Activated effector memory CD4-positive, alpha-beta T cell treated with Interleukin-2 at 50 U/mL for 16 hours (primary cell): ENCODE measurements at places on chromosomes 11 and 22.

DNA sequence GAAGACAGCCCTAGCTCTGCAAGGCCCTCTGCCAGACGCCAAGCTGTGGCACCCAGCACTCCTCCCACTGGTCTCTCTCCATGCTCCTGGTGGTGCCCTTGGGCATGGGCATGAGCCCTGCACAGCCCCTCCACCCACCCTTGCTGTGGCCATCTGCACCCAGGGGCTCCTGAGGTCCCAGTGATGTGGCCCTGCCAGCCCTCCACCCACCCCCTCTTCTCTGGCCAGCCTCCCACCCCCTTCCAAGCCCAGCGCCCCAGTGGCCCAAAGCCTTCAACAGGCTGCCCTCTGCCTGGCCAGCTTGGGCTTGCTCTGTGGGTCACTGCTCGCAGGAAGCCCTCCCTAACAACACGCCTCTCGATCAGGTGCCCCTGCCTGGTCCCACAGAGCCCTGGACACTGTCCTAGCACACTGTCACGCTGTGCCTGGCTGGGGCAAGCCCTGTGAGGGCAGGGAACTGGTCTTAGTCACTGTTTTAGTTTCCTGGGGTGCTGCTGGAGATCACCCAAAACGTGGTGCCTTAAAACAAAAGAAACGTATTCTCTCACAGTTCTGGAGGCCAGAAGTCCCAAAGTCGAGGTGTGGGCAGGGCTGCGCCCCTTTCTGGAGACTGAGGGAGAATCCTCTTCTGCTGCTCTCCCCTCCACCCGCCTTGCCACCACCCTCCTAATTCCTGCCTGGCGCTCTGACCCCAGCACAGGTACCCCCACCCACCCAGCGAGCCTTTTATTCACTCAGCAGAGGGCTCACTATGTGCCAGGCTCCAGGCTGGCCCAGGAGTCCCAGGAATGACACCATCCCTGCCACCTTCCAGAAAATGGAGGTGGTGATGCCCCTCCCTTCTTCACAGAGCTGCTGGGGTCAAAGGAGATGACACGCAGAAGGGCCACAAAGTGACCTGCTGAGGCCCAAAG is 14.7 kb downstream of the SULT4A1 start:
- DNase-seq: no peak

- no peak for DNase-seq
Observed at GRCh38 chr22:42353883-42354727, 78.1 kb downstream of the NFAM1 start.

DNA sequence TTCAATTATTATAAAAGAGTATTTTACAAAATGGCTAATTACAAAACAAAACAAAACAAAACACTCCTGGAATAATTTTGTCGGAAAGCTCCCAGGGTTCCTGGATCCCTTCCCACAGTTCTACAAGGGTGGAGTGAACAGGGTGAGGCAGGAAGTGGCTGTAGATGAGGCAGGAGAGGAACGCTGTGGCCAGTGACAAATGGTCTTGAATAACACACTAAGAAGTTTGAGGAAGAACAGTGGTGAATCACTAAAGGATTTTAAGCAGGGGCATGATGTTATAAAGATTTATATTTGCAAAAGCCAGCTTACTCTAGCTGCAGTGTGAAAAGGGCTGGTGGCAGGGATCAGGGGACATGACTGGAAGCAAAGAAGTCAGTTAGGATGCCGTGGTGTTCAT is 33.8 kb upstream of the APOA1 start:
- DNase-seq: no peak

GRCh38 chr11:19420868-19421533 is 180.3 kb upstream of the E2F8 start:
- DNase-seq: no peak

DNA sequence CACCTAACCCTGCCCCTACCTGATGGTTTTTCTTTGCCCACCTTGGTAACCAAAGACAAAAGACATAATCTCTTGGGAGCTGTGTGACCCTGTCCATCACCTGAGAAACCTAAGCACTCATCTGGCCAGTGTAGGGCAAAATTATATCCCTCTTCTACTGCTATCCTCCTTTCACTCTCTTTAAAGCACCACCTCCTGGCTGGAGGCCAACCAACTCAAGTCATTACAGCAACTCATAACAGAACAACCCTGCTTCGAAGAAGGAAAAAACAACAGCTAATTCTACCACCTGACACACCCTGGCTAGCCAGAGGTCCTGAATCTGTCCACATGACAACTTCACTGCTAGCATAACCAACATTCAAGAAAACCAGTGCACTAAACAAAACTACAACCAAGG is 45.5 kb downstream of the GAS2 start:
- DNase-seq: no peak

DNA sequence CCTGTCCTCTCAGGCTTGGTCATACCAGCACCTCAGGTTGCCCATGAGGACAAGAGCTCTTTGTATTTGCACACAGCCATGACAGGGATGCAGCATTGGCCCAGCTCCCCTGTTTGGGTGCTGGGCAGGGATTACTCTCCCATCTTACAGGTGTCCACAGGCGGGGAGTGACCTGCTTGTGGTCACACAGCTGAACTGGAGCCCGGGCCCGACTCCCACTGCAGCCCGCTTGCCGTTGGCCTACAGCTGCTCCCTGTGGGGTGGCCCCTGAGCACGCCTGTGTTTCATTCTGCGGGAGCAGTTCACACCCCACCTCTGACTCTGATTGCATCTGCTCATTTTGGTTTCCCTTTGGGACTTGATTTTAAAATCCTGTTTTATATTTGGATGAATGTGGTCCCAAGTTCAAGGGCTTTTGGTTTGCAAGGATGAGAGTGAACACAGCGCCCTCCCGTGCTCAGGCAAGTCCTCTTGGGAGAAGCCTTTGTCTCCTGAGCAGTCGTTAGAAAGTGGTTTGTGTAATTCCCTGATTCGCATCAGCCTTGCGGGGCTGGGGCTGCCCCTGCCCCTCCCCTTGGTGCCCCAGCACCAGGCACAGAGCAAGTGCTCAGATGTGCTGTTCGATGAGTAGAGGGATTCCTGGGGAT is 9.3 kb downstream of the PICK1 start:
- no peak for DNase-seq

DNA sequence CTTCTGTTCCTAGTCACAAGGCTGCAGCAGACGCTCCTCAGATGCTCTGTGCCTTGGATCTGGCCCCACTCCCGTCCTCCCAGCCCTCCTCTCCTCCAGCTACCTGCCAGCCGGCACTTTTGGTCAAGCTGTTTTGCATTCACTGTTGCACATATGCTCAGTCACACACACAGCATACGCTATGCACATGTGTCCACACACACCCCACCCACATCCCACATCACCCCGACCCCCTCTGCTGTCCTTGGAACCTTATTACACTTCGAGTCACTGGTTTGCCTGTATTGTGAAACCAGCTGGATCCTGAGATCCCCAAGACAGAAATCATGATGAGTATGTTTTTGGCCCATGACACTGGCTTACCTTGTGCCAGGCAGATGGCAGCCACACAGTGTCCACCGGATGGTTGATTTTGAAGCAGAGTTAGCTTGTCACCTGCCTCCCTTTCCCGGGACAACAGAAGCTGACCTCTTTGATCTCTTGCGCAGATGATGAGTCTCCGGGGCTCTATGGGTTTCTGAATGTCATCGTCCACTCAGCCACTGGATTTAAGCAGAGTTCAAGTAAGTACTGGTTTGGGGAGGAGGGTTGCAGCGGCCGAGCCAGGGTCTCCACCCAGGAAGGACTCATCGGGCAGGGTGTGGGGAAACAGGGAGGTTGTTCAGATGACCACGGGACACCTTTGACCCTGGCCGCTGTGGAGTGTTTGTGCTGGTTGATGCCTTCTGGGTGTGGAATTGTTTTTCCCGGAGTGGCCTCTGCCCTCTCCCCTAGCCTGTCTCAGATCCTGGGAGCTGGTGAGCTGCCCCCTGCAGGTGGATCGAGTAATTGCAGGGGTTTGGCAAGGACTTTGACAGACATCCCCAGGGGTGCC is 109.8 kb downstream of the BCR start:
- peak; percentile 31 for DNase-seq

DNA sequence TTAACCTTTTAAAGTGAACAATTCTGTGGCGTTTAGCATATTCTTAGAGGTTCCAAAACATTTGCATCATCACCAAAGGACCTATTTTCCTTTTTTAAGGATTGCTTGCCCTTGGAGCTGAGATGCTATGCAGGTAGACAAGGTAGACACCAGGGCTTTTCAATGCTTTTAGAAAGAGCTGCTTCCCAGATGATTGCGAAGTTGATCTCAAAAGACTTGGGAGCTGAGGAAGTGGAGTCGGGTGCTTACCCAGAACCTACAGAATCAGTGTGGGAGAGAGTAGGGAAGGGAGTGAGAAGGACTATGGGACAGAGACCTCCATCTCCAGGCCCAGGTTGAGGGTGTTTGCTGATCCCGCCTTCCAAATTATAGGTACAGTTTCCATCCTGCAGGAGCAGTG is 11.1 kb upstream of the ALX4 start:
- no peak for DNase-seq

DNA sequence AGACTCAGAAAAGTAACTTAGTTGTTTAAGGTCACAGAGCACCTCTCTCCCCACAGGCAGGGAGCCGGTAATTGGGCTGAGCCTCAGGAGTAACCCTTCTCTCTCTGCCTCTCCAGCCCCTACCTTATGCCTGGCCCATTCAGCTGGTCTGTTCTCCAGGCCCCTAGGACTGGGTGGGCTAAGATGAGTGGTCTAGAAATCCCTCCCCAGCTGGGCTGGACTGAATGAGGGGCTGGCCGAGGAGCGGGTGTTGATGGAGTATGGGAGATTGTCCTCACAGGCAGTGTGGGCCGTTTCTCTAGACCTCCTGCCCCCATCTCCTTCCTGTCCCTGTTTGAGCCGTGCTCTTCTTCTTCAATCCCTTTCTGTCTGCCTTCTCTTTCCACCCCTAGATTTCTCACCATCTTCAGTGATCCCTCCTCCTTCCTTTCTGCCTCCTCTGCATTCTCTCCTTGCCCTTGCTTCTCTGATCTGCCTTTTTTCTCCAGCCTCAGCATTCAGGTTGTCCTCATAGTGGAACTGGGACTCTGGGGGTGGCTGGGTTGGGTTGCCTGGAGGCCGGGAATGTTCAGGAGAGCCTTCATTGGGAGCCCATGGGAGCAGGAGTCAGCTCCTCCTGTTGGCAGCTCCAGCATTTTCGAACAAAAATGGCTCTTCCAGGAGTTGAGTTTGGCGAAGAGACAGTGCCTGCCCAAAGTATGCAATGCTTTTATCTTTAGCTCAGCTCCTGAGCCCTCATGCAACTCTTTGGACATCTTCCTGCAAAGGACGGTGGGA is 7.6 kb downstream of the ST3GAL4 start:
- no peak for DNase-seq

DNA sequence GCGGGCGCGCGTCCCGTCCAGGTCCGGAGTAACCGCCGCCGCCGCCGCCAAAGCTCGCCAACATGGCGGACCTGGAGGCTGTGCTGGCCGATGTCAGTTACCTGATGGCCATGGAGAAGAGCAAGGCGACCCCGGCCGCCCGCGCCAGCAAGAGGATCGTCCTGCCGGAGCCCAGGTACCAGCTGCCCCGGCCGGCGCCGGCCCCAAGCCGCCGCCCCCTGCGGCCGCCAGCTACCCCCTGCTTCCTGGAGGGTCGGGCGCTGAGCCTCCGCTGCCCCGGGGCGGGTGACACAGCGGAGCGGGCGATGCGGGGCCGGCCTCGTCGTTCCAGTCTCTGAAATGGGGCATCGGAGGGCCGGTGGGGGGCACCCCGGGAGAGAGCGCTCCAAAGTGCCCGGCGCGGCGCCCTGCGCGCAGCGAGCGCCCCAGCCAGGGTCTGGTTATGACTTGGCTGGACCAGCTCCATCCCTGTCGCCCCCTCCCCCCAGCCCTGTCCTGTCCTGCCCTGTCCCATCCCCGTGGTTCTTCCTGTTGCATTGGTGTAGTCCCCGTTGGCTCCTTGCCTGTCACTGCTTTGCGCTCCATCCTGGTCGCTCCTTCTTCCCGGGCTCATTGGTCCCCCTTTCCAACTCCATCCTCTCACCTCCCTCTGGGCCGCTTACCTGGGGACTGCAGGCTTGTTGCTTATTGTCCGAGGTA is 653 bp downstream of the GRK3 start:
- DNase-seq: no peak

DNA sequence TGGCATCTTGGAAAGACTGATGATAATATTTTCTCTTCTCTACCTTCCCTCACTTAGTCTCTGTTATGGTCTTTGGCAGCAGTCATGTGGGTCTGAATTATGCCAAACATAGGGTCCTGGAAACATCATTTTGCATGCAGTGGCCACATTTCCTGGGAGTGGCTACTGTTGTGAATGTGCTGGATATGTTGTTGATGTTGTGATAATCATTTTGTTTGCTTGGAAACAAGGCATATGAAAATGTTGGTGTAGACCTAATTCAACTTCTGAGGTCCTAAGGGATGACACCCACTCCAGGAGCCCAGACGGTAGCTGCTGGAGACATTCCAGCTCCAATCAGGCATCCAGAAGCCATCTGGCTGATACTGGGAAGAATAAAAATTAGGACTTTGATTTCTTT is 109.7 kb downstream of the DCDC1 start:
- no peak for DNase-seq

- no peak for DNase-seq
Observed at GRCh38 chr11:78845496-78845895, 270.8 kb upstream of the NARS2 start.

- no peak for DNase-seq
Observed at GRCh38 chr22:40904101-40904500, 42.2 kb upstream of the DNAJB7 start.

- peak; percentile 24 for DNase-seq
Observed at GRCh38 chr11:20131788-20132666, 28.2 kb downstream of the DBX1 start.

GRCh38 chr22:48098243-48098920 is 1335.9 kb downstream of the TBC1D22A start:
- DNase-seq: no peak

DNA sequence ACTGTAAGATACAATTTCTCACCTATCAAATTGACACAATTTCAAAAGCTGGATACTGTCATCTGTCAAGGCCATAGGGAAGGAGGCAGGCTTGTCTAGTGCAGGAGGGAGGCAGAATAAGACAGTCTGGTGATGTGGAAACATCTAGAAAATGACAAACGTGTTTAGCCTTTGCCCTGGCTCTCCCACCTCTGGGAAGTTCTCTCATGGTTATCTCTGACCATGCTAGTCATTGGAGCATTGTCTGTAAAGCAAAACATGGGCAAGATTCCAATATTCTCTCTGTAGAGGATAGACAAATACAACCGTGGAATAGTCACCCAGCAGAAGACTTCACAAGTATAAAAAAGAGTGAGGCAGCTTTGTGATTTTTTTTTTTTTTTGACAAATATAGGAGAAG is 9.1 kb upstream of the SERHL2 start:
- no peak for DNase-seq

GRCh38 chr22:48182031-48182430 is 1419.6 kb downstream of the TBC1D22A start:
- DNase-seq: no peak

- no peak for DNase-seq
Observed at GRCh38 chr22:45304971-45305370, 4.8 kb upstream of the FAM118A start.

- peak; percentile 4 for DNase-seq
Observed at GRCh38 chr22:23088199-23088604, 17.9 kb downstream of the GNAZ start.
